ENCODE measurements at places on chromosomes 13 and 19.

GRCh38 chr13:25249001-25249543 lies 38.2 kb downstream of the MTMR6 start:
- DNase-seq, result peak; percentile 11

GRCh38 chr13:30618186-30618929 lies 638 bp downstream of the USPL1 start:
- no peak for DNase-seq

- DNase-seq, result no peak
Measured at GRCh38 chr13:112767506-112768471, 78.0 kb downstream of the ATP11A start.

DNA sequence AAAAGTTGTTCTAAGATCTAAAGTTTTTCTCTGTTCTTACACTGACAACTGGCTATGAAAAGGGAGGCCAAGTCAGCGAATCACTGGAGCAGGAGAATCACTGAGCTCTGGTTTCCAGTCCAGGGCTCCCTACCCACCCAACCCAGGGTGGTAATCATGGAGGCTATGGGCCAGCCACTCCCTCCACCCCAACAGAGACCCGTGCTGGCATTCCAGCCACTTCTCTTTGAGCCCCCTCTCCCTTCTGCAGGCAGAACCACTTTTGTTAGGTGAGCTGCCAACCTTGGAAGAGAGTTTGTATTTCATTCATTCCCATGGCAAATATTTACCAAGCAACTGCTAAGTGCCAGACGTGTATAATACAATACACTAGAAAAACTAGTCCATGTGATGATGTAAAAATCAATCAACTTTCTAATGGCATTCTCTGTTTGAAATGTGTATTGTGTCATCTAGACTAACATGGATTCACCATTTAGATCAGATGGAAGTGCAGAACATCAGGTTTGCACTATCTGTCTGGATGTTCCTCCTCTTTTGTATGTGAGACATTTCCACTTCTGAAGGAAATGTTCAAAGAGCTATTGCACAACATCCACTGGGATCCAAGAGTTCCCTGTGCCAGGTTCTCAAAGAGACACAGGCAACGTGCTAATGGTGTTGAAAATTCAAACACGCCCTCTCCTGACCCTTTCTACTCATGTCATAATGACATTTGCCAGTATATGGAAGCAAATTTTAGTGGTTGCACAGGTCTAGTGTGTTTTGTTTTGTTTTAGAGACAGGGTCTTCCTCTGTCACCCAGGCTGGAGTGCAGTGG lies 5.3 kb downstream of the MLNR start:
- no peak for DNase-seq

DNA sequence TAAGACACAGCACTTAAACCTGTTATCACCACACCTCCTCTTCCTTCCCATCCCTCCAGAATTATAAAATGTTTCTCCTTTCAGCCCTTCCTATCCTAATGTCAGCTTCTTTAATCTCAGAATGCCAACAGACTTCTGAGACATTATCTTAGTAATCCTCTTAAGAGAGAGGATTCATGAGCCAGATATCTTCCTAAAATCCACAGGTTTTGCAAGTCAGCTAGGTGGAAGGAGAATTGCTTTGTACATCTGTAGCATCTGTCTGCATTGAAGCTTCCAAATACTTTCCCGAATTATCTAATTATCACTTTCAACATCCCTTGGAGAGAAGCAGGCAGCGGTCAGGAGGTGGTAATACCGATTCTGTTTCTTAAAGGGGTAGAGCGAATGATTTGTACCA lies 179.1 kb downstream of the DCT start:
- DNase-seq, result no peak

- no peak for DNase-seq
Measured at GRCh38 chr13:77480066-77480465, 55.4 kb upstream of the SCEL start.

DNA sequence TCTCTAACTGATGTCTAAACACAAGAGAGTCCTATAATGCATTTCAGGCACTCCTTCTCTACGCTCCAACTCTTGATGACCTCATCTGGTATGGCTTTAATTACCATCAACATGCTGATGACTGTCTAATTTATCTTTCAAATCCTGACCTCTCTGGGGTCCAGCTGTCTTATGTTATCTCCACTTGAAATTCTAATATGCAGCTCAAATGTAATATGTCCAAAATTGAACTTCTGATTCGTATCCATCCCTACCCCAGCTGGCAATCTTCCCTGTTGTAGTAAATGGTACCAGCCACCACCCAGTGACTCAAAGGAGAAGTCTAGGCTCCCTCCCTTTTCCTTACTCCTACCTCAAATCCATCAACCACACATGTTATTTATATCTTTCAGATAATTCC lies 288.0 kb upstream of the SLC10A2 start:
- DNase-seq, result no peak

GRCh38 chr19:48716562-48717291 lies 2.8 kb downstream of the MAMSTR start:
- DNase-seq, result peak; percentile 73

- DNase-seq, result no peak
Measured at GRCh38 chr19:16741084-16741483, 21.4 kb downstream of the NWD1 start.

- DNase-seq, result no peak
Measured at GRCh38 chr19:3383121-3383722, 16.8 kb downstream of the NFIC start.

GRCh38 chr13:113460064-113460555 lies 6.8 kb upstream of the ADPRHL1 start:
- no peak for DNase-seq

GRCh38 chr19:48511800-48512503 lies at the start of gene LMTK3:
TSS of gene LMTK3 (minus strand) at chr19:48511835. CDS start at chr19:48511576, 259 bp downstream.
- peak; percentile 94 for DNase-seq

- DNase-seq, result no peak
Measured at GRCh38 chr13:100515410-100515800, 73.2 kb downstream of the GGACT start.

GRCh38 chr13:109699628-109700071 lies 86.7 kb downstream of the IRS2 start:
- no peak for DNase-seq

- DNase-seq, result no peak
Measured at GRCh38 chr13:38718374-38718773, 31.5 kb downstream of the FREM2 start.

DNA sequence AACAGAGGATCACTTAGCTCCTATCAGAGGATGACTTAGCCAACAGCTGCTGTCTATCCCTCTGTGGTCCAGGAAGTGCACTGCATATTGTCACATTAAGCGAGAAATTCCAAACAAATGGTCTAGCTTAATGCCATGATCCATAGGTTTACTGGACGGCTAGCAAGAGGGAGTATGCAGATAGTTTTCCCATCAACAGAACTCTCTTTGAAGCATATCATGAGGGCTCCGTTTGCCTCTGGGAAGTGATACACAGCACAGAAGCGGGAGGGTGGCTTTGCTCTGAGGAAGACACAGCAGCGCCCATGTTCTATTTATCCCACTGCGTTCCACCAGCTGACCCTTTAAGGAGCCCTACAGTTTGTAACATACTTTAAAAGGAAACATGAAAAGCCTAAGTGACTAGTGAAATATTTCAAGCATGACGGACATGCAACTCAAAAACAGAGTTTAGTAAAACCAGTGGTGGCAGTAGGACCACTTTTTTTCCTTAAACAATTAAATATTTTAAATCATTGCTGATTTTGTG lies 52.7 kb downstream of the COL4A1 start:
- no peak for DNase-seq

GRCh38 chr19:45660636-45661035 lies 7.4 kb upstream of the GIPR start:
- no peak for DNase-seq

- DNase-seq, result no peak
Measured at GRCh38 chr13:41995946-41996345, 35.0 kb upstream of the VWA8 start.

- DNase-seq, result no peak
Measured at GRCh38 chr19:31770223-31770622, 421.0 kb upstream of the TSHZ3 start.

- DNase-seq, result no peak
Measured at GRCh38 chr19:5580161-5580571, 12.4 kb upstream of the TINCR start.

- no peak for DNase-seq
Measured at GRCh38 chr13:39578821-39579291, 24.1 kb downstream of the LHFPL6 start.

- DNase-seq, result no peak
Measured at GRCh38 chr19:57171551-57172081, 4.3 kb upstream of the DUXA start.

DNA sequence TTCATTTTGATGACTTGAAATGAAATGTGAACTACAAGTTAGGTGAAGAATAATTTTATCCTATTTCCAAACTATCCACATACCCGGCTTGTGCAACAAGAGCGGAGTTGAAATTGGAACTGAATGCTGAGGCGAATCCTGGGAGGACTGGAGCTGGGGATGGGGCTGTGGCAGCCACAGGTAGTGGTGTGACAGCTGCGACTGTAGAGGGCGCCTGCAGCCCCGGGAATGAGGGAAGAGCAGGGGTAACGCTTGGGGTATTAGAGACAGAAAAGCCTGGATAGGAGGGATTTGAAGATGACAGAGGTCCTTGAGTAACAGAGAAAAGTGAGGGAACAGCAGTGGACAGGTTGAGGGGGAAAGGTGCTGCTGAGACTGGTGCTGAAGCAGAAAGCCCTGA lies 22.0 kb upstream of the STOML3 start:
- no peak for DNase-seq

- no peak for DNase-seq
Measured at GRCh38 chr19:43229315-43229714, 23.9 kb upstream of the PSG4 start.

- no peak for DNase-seq
Measured at GRCh38 chr13:19861762-19862161, 1.7 kb downstream of the ZMYM5 start.

GRCh38 chr13:94120878-94121277 lies 358.6 kb downstream of the DCT start:
- no peak for DNase-seq

GRCh38 chr13:111584101-111584672 lies 263.7 kb downstream of the TEX29 start:
- DNase-seq, result no peak

GRCh38 chr19:14835011-14835410 lies at the start of the genes OR7A5 and OR7C1:
TSS of gene OR7A5 (minus strand) at chr19:14835185. CDS start at chr19:14828241, 6,944 bp downstream.
TSS of gene OR7C1 (minus strand) at chr19:14835185. CDS start at chr19:14800136, 35,049 bp downstream.
- DNase-seq, result no peak

GRCh38 chr13:99374994-99375737 lies 68.0 kb upstream of the GPR183 start:
- DNase-seq, result no peak

DNA sequence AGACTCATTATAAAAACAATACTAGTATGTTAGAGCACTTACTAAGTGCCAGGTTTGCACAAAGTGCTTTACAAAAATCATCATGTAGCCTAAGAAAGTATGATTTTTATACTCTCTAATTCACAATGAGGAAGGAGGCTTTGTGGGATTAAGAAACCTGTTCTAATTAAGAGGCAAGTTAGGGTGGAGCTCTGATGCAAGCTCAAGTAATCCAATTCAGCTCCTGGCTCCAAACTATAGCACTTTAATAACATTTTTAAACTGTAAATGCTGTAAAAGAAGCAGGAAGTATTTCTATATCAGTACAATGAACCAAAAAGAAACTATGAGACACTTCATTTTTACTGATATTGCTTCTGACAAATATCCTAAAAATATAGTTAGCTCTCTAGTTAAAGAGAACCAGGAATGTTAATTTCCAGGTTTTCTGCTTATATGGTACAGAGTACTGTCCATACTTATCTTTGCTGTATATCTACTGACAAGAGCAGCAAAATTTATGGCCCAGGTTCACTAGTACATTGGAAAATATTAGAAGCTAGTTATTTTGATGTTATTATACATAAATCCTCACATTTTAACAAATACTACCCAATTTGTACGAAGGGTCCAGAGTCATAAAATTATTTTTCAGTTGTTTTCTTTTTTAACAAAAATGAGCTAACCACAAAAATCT lies 482.0 kb downstream of the DIAPH3 start:
- DNase-seq, result no peak

DNA sequence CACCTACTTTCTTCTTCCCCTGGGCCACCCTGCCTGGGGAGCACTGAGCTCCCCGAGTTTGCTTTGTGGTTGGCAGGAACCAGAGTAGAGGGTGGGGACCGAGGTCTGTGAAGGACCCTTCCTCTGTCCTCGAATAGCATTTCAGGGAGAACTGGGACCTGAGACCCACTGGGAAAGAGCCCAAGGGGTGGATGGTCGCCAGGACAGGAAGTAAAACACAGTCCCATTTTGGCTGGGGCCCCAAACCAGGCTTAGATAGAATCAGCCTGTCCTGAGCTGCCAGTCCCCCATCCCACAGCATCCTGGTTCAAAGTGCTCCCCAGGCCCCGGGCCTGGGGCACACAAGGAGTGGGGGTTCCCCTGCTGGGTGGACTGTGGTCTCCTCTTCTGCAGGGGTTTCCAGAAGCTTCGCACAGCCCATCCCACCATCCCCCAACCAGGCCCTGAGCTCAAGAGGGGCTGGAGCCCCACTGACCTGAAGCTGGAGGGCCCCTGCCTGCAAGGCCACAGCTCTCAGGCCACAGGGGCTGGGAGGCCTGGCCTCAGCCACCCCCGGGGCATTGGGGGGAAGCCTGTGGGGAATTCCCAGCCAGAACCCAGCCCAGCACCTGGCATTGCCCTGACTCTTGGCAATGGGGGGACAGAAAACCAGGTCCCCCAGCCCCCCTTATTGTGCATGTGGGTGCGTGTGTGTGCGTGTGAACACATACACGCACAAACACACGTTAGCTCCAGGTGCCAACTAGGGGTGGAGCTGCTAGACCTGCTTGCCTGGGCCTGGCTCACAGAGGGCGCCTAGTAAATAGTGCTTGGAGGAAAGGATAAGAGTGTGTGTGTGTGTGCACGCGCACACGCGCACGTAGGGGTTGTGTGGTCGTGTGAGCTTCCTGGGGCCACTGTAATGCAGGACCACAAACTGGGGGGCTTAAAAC lies 995 bp upstream of the MKNK2 start:
- no peak for DNase-seq

GRCh38 chr13:70612881-70613280 lies 504.6 kb upstream of the KLHL1 start:
- no peak for DNase-seq

DNA sequence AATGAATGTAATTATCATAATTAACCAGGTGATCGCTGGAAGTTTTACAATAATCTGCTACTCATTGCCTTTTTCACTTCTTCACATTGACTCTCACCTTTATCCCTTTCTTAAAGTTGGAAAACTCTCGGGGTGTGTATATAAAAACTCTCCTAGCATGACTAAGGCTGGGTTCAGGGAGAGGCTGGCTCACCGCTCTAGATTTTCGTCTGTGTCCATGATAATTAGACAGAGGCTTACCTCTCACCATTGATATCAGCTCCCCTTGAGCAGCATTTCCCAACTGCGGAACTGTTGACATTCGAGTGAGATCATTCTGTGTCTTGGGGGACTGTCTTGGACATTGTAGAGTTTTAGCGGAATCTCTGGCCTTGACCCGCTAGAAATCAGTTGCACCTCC lies 39.4 kb downstream of the NFIX start:
- no peak for DNase-seq

- no peak for DNase-seq
Measured at GRCh38 chr13:87244256-87244890, 426.8 kb upstream of the SLITRK5 start.

Measured in occipital lobe (tissue), 3 donors.